ENCODE measurements at places on chromosomes 13 and 19.
A peak's percentile ranks its signal among the peaks of the same experiment; 100 is the strongest.

GRCh38 chr13:99869830-99870229 is 101.7 kb downstream of the ZIC5 start:
- no peak for DNase-seq

DNA sequence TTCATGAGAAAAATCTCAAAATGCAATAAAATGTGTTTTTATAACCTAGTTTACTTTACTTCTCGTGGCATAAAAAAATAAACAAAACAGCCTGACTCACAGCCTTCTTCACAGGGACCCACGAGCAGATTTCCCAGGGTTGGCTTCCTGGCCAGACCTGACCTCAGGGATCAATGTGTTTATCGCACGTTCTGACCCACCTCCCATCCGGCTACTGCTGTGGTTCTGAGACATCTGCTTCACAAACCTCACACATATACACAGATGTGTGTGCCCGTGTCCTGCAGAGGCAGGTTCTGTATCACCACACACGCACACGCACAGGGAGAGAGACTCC is 118.3 kb downstream of the COL4A2 start:
- no peak for DNase-seq

DNA sequence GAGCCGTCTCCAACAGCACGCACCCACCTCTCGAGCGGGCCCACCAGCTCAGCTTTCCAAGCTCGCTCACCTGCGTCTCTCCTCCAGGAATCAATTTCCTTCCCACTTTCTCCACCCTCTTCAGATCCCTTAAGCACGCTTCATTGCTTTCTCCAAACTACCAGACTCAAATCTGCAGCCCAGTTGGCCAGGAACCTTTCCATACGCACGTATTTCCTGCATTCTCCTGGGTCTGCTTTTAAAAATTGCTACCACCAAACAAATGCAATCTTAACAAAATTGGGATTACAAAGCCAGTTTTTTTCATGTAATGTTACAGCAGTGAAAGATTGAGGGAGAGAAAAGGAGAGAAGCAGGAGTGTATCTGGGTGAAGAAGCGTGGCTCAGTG is 1.5 kb downstream of the ENOX1 start:
- no peak for DNase-seq

- peak; percentile 35 for DNase-seq
These were observed 19.5 kb downstream of the PRKD2 start for GRCh38 chr19:46697204-46697960.

DNA sequence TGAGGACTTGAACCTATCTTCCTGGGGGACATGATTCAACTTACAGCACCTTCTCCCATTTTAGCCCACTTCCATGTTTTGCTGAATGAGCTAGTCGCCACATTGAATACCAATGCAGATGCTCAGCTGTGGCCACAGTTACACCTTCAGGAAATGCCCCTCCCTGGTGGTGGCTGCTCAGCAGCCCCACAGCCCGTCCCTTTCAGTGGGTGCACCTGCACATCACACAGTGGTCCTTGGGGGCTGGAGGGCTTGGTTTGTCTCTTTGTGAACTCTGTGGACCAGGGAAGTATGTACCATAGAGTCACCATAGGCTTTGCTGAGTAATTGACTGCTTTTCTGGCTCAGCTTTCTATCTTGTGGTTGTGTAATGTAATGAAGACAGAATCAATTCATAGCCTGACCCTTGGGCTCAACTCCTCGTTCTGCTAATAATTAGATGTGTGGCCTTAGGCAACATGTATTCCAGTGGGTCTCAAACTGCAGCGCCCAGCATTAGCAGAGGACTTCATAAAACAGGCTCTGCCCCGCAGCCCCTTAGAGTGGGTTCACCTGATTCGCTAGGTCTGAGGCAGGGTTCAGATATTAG is 48.1 kb upstream of the FARP1 start:
- no peak for DNase-seq

- DNase-seq: peak; percentile 21
These were observed 632 bp upstream of the MTIF3 start for GRCh38 chr13:27450921-27451471.

- no peak for DNase-seq
These were observed 841 bp upstream of the ZNF223 start for GRCh38 chr19:44050740-44051649.

DNA sequence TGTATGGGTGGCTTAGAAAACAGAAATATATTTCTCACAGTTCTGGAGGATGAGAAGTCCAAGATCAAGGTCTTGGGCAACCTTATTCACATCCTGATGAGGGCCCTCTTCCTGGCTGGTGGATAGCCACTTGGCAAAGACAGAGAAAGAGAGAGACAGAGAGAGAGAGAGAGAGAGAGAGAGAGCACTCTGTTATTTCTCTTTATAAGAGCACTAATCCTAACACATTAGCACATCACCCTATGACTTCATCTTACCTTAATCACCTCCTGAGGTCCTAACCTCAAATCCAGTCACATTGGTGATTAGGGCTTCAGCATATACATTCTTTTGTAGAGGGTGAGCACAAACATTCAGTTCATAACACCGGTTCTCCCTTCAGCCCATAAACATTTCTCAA is 430.3 kb downstream of the EFNB2 start:
- DNase-seq: no peak

DNA sequence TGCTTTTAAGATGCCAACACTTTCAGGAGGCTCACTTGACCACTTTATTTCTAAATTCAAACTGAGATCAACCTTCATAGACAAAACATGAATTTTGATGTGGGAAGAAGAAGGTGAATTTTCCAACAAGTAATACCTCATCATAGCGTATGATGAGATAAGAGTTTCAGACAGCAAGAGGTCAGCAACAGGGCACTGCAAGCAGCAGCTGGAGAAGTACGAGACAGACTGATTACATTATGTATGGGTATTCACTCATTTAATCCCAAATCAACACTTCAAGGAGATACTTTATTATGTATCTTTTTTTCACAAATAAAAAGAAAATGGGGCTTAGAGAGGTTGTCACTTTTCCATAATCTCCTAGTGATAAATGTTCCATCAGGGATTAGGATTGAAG is 389.8 kb downstream of the TBC1D4 start:
- no peak for DNase-seq

GRCh38 chr19:35513628-35514281 is at the start of gene DMKN:
TSS of gene DMKN (minus strand) at chr19:35513649. CDS start at chr19:35513475, 174 bp downstream.
- DNase-seq: no peak

DNA sequence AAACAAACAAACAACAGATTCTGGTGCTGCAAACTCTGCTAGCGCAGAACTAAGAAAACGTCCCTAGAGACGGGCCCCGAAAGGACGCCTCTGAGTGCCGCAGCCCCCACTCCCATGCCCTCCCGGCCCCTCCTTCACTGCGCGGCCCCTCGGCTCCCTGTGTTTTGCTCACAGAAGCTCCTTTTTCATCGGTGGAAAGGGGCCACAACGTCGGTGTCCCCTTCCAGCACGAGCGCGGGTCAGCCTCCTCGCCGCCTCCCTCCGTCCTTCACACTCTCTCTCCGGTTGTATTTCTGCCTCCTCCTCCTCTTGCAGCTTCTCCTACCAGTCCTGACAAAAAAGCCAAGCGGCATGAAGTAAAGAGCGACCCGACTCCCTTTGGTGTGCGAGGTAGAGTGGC is 14.8 kb upstream of the F7 start:
- no peak for DNase-seq

GRCh38 chr13:45092663-45093062 is 27.6 kb upstream of the GTF2F2 start:
- no peak for DNase-seq

GRCh38 chr19:9673912-9674662 is 813 bp downstream of the ZNF562 start:
- no peak for DNase-seq

DNA sequence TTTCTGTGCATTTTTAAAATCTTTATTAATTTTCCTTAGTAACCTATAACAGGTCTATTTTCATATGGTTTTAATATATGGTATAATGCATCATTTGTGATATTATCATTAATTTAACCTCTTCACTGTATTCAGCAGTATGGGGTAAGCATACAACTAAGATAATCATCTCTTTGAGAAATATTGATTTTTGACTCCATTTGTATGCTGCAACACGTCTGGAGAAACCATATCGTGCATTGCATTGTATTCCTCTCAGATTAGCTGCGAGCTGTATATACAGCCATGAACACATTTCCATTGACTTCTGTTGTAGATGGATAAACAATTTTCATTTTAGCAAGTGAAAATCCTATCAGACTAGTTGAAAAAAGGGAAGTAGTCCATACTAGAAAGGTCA is 2275.8 kb upstream of the PCDH20 start:
- DNase-seq: no peak

DNA sequence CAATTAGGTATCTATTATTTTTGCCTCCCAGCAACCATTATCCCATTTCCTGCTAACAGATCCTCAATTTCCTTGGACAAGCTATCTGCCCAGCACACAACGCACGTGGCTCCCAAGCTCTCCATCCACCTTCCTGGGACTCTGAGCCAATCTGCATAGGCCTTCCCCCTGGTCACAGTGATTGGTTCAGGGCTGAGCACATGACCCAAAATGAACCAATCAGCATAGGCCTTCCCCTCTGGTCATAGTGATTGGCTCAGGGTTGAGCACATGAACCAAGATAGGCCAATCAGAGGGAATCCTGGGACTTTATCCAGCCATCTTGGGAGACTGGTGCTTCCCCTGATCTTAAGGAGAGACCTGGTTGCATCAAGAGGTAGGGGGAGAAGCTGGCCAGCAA is 5.8 kb downstream of the CPAMD8 start:
- no peak for DNase-seq

GRCh38 chr13:27523346-27524073 is 73.1 kb upstream of the MTIF3 start:
- DNase-seq: no peak

- peak; percentile 54 for DNase-seq
These were observed 705 bp downstream of the STXBP2 start for GRCh38 chr19:7637374-7638256.

- no peak for DNase-seq
These were observed at the start of gene CYP4F11 for GRCh38 chr19:15934332-15935078. TSS of gene CYP4F11 (minus strand) at chr19:15934529. CDS start at chr19:15934408, 121 bp downstream.

- DNase-seq: no peak
These were observed 198.2 kb upstream of the SOX1 start for GRCh38 chr13:111868716-111869115.

- DNase-seq: no peak
These were observed 543 bp upstream of the FAM124A start for GRCh38 chr13:51221674-51222036.

DNA sequence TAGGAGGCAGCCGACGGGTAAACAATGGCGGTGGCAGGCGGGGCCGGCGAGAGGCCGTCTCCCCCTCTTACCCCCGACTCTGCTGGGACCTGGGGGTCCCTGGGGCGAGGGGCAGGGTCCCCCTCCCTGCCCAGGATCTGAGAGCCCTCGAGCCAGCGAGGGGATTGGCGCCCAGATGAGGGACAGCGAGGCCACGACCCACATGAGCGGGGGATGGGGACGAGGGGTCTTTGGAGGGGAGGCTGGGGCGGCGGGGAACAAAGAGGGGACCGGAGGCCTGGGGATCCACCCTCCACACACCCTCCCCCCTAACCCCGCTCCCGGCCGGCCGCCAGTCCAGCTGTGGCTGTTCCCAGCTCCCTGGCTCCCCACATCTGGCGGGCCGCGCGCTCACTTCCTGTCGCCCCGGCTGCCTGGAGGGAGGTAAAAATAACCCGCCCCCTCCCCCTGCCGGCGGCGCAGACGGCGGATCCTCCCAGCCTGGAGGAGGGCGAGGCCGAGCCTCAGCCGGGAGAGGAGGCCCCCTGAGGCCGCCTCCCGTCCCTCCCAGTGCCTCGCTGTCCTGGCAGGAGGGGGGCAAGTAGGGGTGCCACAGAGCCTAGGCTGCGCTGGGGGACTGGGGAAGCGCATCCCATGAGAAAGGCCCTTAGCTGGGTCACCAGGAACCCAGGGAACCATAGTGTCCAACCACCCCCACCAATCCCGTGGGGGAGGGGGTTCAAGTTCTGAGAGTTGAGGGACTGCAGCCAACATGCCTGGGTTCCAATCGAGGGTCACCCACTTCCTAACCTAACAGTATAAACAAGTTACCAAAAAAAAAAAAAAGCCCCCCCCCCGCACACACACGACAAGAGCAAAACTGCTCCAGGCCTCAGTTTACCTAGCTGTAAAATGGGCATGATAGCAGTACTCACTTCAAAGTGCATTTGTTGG is 29.3 kb upstream of the NANOS3 start:
- DNase-seq: peak; percentile 79

DNA sequence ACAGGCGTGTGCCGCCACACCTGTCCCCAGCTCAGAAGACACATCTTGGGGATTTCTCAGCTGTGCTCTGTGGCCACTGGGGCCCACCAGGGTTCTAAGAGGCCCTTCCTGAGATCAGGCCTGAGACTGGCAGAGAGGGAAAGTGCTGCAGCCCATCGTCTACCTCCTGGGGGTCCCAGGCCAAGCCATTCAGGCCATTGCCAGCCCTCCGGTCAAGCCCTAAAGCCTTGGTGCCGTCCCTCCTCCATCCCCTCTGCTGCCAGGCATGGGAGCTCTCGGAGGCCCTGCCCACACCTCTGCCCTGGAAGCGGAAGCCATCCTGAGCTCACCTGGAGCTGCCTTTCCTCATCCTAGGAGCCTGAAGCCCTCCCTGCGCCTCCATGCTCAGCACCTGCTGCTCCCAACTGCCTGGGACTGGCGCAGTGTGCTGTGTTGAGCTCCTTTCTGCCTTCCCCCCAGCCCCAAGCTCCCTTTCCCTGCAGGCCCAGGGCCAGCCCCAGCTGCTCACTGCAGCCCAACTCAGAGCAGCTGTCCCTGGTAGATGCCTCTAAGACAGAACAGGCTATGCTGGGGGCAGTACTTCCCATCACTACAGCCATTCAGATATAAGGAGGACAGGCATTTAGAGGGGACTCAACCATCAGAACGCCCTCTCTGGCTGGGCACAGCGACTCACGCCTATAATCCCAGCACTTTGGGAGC is 2.9 kb downstream of the SLC7A9 start:
- DNase-seq: no peak

- no peak for DNase-seq
These were observed 24.2 kb upstream of the NANOS2 start for GRCh38 chr19:45938733-45939319.

- DNase-seq: no peak
These were observed 453.6 kb downstream of the IRS2 start for GRCh38 chr13:109332506-109333499.

DNA sequence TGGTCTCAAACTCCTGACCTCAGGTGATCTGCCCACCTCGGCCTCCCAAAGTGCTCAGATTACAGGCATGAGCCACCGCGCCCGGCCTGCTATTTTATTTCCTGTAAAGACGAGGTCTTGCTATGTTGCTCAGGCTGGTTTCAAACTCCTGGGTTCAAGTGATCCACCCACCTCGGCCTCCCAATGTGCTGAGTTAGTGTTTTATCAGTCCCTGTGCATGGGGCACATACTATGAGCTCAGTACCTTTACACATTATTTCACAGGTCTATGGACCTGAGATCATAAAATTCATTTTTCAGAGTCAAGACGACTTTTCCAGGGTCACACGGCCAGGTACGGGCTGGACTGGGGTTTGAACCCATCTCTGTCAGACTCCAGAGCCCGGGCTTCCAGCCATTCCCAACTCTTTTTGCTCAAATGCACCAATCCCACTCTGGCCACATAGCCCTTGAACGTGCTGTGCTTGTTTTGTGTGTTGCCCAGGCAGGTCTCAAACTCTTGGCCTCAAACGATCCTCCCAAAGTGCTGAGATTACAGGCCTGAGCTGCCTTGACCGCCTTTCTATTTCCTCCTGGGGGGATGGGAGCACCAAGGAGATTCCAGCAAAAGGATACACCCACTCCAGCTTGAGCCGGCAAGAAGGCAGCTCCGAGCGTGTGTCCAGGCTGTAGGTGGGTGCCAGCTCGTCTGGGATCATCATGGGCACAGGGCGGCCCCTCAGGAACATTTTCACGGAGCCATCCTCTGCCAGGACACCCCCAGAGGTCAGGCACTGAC is 1.1 kb downstream of the EML2 start:
- no peak for DNase-seq

GRCh38 chr13:111663505-111663904 is 343.1 kb downstream of the TEX29 start:
- DNase-seq: no peak
